ENCODE measurements at places on chromosomes 7 and 10. TPM values are rescaled to one million over a fixed set of nuclear protein-coding genes. Genes with fewer than 3 reads are reported as not detected.

DNA sequence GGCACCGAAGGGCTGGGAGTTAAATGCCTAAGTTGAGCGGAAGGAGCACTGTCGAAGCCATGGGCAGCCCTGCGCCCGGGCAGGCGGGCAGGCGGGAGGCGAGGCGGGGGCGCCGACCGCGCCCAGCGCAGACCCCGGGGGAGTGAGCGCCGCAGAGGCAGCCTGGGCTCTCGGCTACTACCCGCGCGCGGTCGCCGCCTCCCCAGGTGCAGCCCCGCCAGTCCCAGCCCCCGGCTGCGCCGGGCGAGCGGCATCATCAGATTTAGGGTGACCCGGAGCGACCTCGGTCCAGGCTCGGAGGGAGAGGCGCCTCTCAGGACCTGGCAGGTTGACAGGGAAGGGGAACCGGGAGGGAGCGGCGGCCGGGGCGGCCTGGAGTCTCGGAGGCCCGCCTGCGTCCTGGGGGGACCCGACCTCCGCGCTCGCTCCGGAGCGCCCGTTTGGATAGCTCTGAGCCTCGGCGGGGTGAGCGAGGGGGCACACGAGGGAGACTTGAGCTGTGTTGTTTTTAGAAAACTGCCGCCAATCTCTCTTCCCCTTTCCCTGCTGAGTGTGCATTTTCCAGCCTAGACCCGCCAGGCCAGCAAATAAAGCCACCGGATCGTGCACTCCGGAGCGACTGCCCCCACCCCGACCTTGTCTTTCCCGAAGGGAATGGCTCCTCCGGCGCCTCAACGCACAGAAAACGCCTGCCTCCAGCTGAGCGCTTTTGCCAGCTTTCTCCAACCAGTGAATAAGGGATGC lies 2.3 kb upstream of the NRP1 start:
- peak; percentile 79 for DNase-seq

DNA sequence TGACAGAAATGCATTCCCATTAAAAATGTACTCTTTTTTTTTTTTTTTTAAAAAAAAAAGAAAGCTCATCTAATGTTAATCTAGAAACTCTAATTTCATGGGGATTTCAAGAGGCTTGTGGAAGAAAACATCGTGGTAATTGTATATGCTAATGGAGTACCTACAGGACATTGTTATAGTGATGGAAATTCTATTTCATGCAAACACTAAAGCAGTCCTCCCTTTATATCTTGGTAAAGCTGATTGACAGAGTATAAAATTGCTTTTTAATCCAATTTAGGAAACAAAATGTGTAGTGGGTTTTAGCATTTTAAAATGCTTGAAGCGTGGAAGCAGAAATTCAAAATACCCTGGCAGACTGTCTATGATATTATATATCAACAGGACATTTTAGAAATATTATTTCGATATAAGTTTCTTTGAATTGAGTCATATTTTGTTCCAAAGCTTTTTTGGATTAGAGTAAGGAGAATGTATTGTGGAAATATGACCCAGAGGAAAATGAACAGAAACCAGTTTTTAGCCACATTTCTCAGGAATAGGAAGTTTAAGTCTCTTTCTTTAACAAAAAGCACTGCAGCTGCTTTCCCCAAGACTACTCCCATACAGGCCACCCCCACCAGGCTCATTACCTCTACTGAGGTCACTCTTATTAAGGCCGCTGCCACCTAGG lies 121.9 kb downstream of the WNT2 start:
- DNase-seq, result no peak

GRCh38 chr10:105974803-105975456 lies 1189.6 kb downstream of the SORCS1 start:
- peak; percentile 32 for DNase-seq

POLR2J2 gene
- total RNA-seq, result 16.0 TPM

GRCh38 chr7:1065263-1065584 lies 20.9 kb downstream of the GPR146 start:
- DNase-seq, result no peak

DNA sequence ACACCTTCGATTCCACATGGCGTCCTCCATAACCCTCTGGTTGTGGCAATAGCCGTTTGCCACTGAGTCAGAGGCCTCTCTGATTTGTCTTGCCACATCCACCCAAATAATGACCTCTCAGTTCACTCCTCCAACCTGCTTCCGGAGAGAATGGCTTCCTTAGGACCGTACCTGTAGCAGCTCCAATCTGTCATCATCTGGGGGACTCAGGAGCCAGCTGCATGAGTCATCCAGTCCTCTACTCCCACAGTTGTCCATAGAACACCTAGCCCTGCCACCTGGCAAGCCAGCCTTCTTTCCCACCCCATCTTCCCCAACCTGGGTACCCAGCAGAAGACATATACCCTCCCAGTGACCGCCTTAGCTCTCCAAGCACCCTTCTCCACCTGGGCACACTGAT lies 64.4 kb upstream of the MXI1 start:
- no peak for DNase-seq

All from stomach (tissue), 19 donors.